ENCODE measurements at places on chromosomes 16 and 17. TPM values are rescaled to one million over a fixed set of nuclear protein-coding genes. Genes with fewer than 3 reads are reported as not detected.
A peak's percentile ranks its signal among the peaks of the same experiment; 100 is the strongest.

- no peak for DNase-seq
Observed at GRCh38 chr17:60416368-60416925, 5.8 kb upstream of the CHCT1 start.

DNA sequence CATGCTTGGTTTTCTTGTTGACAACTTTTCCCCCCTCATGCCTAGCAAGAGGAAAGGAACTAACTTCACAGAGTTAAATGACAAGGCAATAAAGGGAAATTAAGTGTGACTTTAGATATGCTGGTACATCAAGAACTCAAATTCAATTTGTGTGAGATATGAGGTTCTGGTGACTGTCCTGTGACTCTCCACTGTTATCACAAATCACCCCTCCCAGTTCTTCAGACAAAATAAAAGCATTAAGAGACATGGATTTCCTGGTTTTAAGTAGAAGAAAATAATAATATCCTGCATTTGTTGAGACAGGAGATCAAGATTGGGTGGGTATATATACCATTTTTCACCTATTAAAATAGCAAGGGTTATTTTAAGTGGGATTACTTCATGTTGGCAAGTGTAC is 46.2 kb downstream of the SNTB2 start:
- no peak for DNase-seq

GRCh38 chr16:88589441-88589840 is 19.2 kb downstream of the ZC3H18 start:
- no peak for DNase-seq

ABCA8 gene
- 10.0 TPM for total RNA-seq

DNA sequence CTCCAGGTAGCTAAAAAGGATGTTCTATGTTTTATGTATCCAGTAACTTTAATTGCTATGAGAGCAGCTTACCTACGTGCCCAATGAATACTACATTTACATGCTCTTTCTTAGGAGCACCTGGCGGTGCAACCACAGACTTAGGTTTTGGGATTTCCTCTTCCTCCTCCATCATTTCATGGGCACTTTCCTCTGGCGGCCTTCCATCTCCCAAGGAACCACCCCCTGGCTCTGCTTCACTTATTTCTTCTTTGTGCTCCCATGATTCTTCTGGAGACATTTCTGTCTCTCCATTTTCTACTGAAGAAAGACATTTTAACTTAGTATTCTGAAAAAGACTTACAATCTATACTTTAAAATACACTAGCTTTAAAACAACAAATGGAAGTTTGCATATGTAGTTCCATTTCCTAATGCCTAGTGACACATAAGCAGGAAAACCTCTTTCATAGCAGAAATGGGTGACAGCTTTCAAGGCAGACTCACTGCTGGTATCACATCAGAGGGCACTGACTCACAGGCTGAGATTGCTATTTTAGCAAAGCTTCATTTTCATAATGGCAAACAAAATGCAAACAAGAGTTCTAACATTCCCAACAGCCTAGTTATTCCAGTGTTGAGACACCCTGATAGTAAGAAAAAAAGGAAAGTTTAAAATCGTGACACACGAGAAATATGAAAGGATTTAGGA is 19.1 kb downstream of the GSPT1 start:
- peak; percentile 43 for DNase-seq

DNA sequence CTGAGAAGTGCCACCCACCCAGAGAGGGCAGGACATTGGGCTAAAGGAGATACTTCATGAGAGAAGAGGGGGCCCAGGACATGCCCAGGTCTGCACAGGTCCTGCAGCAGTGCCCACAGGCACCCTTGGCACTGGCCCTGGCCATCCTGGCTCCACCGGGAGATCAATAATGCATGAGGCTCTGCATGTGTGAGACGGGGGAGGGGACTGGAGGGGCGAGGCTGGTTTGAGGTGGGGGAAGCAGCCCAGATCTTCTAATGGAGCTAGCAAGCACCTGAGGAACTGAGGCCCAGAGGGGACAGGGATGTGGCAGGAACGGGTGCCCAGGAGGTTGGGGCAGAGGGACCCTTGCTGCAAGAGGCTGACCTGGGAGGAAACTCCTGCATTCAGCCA is 567 bp downstream of the OSBPL7 start:
- no peak for DNase-seq

GRCh38 chr17:68954146-68954896 is 871 bp downstream of the ABCA8 start:
- no peak for DNase-seq

DNA sequence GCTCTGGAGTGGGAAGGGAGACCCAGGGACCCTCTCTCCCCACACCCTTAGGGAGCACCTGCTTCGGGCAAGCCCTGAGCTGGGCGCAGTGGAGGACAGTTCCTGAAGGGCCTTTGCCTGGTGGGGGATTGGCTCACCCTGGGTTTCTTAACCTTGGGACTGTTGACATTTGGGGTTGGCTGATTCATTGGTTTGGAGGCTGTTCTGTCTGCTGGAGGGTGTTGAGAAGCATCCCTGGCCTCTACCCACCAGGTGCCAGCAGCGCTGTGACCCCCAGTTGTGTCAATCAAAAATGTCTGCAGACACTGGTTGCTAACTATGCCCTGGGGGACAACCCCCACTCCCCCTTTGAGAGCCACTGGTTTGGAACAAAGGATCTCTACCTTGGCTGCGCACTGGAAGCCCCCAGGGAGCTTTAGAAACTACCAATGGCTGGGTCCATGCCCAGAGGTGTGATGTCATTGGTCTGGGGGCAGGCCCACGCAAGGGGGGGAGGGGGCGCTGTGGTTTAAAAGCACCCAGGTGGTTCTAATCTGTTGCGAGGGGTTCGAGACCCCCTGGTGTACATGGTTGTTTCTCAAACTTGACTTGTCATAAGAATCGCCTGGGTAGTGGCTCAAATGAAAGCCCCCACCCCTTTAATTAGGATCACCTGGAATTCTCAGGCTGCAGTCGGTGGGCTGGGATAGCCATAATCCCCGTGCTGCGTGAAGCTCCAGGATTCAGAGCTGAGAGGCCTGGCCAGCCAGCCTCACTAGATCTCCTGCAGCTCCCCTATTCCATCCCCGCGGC is 151.9 kb upstream of the GSE1 start:
- DNase-seq = peak; percentile 33

GRCh38 chr16:85564277-85565051 is 48.7 kb upstream of the GSE1 start:
- DNase-seq = no peak

GRCh38 chr17:64661726-64661975 is 456 bp downstream of the SMURF2 start:
- no peak for DNase-seq

GRCh38 chr16:69133373-69133954 is 1.0 kb downstream of the UTP4 start:
- DNase-seq = no peak

DNA sequence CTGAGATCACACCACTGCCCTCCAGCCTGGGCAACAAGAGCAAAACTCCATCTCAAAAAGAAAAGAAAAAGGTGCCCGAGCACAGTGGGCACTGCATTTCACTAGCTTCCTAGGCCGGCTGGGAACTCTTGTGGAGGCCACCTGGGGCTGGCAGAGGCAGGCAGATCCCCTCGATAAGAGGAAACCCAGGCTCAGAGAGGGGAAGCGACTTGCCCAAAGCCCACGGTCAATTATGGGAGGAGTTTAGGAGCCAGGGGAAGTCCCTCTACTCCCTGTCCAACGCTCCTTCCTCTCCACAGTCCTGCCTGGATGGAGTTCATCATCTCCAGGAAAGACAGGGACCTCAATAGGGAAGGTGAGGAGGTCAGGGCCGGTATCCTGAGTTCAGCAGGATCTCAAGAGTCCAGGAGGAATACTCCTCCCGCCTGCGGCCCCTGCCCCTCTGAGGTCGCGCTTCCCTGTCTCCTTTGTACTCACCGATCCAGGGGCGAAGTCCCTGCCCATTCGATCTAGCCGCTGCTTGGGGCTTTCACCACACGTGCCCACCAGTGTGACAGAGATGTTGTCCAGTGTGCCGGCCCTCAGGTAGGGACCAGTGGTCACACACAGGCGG is 841 bp downstream of the ALOXE3 start:
- no peak for DNase-seq

BTBD17 gene
- total RNA-seq = not detected

CFAP52 gene
- total RNA-seq = not detected

FSCN2 gene
- not detected for total RNA-seq

GRCh38 chr16:2008009-2008526 is 1.6 kb downstream of the ZNF598 start:
- peak; percentile 94 for DNase-seq

GRCh38 chr16:81817789-81818567 is 38.9 kb downstream of the PLCG2 start:
- DNase-seq = no peak

- DNase-seq = no peak
Observed at GRCh38 chr17:70668938-70669778, 499.8 kb downstream of the KCNJ2 start.

GRCh38 chr17:18187226-18187625 is 3.6 kb downstream of the ALKBH5 start:
- no peak for DNase-seq

ZNF598 gene
- 86.5 TPM for total RNA-seq

DNA sequence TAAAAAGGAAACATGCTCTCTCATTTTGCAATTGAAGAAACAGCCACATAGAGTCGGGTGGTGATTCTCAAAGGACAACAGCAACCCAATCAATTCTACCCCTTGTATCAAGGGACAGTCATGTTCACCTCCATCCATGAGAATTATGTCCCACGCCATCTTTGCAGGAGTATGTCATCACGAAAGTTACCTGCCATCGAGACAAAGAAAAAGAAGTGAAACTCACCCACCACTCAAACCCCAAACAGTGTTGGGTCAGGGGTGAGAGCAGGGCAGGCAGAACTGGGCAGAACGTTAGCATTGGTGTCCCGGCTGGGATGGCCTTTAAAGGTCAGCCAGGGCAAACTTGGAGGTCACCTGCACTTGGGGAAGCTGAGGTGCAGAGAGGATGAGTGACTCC is 24.2 kb upstream of the HNF1B start:
- no peak for DNase-seq

KRTAP2-2 gene
- total RNA-seq = not detected

GRCh38 chr17:29591146-29591736 is 1.7 kb upstream of the ANKRD13B start:
- peak; percentile 88 for DNase-seq

JPT1 gene
- 117 TPM for total RNA-seq

SETD1A gene
- total RNA-seq = 0.76 TPM

GRCh38 chr16:80006241-80007215 is 406.0 kb upstream of the MAF start:
- peak; percentile 74 for DNase-seq

DNA sequence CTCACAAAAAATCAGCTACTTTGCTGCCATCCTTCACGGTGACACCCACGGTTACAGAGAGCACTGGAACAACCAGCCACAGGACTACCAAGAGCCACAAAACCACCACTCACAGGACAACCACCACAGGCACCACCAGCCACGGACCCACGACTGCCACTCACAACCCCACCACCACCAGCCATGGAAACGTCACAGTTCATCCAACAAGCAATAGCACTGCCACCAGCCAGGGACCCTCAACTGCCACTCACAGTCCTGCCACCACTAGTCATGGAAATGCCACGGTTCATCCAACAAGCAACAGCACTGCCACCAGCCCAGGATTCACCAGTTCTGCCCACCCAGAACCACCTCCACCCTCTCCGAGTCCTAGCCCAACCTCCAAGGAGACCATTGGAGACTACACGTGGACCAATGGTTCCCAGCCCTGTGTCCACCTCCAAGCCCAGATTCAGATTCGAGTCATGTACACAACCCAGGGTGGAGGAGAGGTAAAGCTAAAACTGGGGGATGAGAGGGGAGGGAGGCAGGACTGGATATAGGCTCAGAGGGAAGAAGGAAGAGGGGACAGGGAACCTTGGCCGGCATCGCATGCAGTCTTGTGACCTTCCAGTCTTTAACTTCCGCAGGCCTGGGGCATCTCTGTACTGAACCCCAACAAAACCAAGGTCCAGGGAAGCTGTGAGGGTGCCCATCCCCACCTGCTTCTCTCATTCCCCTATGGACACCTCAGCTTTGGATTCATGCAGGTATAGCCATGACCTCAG is 581 bp downstream of the CD68 start:
- no peak for DNase-seq

GRCh38 chr17:55116440-55116914 is 147.9 kb downstream of the STXBP4 start:
- DNase-seq = no peak

OSGIN1 gene
- not detected for total RNA-seq

DNA sequence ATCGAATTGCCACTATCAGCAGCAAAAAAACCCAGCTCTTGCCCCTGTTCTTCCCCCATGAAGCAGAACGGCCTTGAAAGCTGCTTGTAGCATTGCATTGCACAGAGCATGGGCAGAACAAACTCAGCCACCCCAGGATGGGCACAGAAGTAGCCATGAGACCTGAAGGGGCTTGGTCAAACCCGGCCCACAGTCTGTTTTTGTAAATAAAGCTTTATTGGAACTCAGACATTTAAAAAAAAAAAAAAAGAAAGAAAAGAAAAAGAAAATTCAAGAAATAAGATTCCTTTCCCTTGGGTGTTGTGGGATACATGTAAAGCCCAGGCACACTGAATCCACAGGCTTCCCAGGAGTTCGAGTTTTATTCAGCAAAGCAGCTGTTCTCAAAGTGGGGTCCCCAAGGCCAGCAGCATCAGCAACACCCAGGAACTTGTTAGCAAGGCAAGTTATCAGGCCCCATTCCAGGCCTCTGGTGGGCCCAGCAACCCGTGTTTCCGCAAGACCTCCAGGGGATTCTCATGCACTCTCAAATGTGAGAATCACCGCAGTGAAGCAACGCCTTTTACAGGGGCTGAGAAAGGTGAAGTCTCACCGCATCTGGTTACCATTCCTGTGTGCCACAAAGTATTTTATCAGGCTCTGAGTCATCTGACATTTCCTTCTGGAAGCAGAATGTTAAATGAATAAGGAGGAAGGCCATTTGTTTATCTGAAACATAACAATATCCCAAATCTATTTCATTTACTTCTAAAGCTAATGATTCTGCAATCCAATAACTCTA is 108.2 kb downstream of the SLC39A11 start:
- DNase-seq = no peak

GRCh38 chr16:29816694-29817441 is 916 bp downstream of the PAGR1 start:
- DNase-seq = peak; percentile 81

NPIPA5 gene
- 2.1 TPM for total RNA-seq
